Effector memory CD4-positive, alpha-beta T cell (primary cell): ENCODE measurements at places on chromosomes 12 and 14.
A peak's percentile ranks its signal among the peaks of the same experiment; 100 is the strongest.

- DNase-seq, result no peak
These were observed 24.6 kb downstream of the TMEM19 start for GRCh38 chr12:71710276-71711125.

GRCh38 chr12:107026806-107027635, 40.1 kb upstream of the MTERF2 start:
- DNase-seq, result no peak

DNA sequence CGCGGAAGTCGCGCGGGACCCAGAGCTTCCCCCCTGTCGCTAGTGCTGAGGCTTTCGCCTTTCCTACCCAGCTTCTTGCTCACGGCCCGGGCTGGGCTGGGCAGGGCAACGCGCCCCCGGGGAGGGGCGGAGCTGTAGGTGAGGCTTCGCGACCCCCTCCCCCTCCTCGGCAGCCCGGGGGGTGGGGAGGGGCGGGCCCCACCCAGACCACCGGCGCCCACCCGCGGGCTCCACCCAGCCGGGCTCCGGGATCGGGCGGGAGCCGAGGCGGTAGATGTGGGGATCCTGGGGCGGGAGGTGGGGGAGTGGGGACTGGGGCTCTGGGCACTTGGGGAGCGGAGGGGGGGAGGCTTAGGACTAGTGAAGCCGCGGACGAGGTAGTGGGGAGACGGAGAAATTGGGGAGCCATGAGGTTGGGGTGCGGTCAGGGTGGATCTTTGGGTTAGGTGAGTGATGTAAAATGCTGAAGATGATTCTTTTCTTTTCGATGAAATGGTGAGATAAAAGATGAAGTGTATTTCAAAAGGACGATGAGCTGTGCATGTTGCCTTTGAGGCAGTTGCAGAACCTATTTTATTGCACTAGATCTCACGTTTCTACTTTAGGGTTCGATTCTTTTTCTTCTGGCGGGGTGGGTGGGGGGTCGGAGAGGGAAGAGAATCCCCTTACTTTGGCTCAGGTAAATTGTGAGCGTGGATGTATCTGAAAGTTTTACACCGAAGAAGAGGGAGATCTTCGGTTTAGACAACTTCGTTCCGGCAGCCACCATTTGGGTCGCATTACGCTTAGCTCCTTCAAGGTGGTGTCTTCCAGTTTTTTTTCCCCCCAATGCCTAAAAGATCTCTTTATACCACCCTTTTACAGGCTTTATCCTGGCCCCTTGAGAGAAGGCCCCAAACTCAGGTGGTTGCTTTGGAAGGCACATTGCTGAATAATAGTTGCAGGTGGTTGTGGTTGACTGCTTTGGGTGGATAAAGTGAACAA, 619 bp downstream of the ERC1 start:
- peak; percentile 24 for DNase-seq

DNA sequence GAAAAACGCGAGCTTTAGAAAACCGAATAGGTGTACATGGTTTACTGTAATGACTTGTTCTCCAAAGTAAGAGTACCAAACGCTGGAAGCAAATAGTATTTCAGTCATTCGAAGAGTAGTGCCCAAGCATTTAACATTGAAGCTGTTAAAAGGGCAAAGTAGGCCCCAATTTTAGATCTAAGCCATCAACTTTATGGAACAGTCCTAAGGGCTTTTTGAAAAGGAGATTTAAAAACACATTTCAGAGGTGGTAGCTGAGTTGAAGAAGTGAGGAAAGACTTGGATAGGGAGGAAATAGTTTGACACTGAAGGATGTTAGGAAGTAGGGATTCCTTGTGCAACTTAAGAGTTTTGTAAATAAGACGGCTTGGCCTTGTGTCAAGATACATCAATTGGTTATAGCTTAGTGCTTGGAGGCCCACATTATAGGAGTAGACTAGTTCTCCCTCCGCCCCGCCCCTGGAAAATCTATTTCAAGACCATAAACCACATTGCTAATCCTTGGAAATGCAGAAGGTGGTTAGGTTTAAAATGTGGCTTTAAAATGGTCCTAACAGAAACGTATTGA, 783 bp upstream of the TUBA1B start:
- no peak for DNase-seq

DNA sequence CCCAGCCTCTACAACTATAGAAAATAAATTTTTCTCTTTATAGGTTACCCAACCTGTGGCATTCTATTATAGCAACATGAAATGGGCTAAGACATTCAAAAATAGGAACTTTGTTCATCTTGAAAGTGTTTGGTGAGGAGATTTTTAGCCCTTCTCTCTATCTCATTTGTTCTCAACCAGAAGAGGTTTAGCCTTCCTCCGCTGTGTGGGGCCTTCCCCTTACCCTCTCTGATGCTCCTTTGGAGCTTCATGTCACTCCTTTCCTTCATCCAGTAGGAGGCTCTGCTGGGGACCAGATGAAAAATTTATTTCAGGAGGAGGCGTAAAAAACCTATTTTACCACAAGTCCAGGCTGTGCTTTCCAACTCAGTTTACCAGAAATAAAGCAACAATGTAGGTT, 94.1 kb downstream of the RTN1 start:
- DNase-seq, result no peak

DNA sequence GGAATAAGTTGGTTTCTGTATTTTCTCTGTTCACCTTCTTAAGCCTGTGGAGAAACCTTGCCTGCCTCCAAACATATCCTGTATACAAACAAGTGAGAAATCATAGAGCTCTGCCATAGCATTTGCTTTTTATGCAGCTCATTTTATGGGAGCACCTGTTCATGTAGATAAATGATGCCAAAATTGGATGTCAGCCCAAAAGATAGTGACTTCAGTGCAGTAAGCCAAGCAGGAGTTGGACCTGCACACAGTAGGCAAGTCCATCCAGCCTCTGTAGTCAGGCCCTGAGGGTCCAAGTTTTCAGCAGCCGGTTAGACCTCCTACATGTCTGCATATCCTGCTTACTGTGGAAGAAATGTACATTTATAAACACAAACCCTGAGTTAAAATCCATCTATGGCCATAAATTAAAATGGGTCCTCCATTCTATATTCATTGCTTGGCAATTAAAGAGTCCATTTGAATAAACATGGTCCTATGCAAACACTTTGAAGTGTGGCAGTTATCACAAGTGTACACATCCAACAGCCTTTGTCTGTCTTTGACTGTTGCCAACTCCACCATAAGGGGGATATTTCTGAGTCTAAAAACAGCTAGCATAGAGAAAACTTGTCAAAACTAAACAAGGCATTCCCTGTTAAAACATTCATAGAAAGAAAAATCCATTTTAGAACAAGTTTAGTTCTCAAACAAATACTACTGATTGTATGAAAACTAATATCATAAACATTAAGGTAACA, 847.8 kb downstream of the RPS29 start:
- no peak for DNase-seq

DNA sequence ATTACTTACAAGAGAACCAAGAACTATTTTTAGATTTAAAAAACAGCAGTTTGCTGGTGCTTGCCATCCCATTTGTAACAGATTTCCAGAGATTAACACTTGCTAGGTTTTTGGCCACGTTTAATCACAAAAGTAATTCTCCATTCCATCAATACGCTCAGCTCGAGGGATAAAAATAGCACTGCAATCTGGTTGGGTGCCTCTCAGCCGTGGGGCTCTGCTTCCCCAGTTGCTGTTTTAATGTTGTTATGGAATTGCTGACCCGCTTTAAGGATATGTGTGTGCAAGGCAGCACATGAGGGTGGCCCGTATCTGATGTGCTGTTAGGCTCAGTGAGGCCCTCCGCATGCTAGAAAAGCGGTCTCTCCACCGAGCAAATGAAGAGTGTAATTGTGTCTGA, 222.2 kb upstream of the TMEM260 start:
- DNase-seq, result no peak

DNA sequence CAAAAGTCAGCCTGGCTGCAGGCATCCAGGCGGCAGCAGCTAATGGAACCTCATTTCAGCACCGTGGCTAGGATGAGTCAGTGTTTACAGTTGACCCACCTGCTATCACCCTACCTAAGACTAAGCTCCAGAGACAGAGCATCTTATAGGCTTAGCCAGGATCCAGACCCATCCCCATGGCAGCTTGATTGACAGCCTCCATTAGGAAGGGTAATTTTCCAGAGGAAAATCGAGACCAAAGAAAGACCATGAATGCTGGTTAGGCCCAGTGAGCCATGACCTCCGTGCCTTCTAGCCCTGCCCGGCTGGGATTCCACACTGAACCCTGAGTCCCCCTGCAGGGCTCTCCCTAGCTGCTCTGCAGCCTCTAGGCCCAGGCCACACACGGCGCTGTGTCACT, 38.7 kb downstream of the TUNAR start:
- no peak for DNase-seq

DNA sequence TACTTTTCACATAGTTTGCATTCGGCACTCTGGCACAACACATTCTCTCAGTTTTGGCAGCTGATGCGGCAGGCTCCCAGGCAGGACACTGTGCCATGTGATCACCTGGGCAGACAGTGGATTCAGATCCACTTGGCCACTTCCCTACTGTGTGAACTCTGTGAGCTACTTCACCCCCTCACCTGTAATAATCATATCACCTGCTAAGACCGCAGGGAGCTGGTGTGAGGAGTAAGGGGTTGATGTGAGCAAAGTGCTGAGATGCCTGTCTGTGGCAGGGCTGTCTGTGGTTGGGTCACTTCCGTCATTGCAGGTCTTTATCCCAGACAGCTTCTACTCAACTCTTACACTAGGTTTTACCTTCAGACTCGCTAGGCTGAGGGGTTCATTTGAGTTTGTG, 50.4 kb upstream of the AMN start:
- DNase-seq, result no peak

DNA sequence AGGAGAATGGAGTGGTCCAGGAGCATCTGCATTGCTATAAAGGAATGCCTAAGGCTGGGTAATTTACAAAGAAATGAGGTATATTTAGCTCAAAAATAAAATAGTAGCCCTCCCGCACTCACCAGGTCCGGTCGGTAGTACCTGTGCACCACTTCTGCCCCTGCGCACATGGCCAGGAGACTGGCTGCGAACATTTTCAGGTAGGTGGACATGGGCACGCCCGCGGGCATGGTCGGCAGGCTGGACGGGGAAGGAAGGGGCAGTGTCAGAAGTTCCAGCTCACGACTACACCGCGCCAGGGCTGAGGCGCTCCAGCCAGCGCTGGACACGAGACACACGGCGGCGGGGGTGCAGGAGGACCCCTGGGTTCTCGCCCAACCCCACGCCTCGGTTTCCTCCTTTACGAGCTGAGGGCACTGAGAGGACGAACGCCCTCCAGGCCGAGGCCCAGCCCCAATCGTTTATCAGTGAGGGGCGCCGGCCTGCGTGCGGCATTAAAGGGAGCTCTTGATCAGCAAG, 9.1 kb upstream of the TDG start:
- no peak for DNase-seq

- DNase-seq, result no peak
These were observed 1.9 kb downstream of the GALNT16 start for GRCh38 chr14:69261761-69262331.

DNA sequence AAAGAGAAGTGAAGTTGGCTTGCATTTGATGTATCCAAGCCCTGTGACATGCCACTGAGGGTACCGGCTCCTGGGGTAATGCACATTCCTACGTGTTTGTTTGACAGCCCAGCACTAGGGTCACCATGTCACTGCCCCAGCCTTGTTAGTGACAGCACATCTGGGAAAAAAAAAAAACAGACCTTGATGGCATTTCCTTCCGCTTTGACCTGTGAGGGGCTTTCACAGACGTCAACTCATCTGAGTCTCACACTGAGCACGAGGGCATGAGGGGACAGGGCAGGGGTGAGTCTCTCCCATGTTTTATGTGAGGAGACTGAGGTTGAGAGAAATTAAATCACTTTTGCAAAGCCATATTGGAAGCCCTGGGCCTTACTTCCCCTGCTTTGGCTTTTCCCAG, 111.5 kb downstream of the NUAK1 start:
- no peak for DNase-seq

- no peak for DNase-seq
These were observed 202.2 kb upstream of the HMGA2 start for GRCh38 chr12:65622056-65622455.

DNA sequence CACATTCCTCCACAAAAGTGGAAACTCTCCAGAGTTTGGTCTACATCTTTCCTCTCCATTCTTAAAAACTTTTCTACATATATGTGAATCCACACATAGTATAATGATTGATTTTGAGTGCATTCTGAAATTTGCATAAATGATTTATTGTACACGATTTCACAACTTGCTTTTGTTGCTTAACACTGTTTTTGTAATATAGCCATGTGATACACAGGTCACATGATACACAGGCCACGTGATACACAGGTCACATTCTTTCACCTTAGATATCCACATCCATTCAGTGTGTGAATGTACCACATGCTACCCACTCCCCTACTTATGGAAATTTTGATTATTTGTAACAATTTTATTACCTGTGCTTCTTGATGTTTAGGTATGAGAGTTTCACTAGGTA, 319.1 kb downstream of the ZFP36L1 start:
- DNase-seq, result no peak

DNA sequence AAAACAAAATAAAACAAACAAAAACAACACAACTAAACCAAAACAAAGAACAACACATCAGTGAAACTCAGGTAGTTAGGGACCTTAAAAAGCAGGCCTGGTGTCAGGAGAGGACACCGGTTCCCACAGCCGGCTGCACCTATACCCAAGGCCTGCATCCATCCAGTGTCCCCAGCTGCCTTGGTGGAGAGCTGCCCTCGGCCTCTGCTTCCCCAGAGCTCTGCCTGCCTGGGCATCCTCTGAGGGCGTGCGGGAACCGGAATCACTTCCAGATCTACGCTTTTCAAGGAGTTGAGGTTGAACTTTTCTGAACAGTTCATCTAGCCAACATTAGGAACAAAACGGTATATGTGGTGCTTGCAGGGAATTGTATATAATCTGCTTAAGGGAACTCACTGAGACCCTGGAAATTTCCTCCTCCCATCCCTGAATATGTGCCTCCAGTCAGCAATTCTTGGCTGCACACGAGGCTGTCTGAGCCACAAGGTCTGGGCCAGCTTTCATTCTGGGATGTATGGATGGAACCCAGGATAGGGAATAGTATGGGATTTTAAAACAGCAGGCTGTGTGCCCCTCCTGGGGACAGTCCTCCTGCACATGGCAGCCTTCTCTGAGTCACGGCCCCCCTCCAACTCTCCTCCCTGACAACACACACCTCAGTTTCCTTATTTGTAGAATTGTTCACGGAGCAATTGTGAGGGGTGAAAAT, 319.0 kb upstream of the RTL1 start:
- DNase-seq, result no peak

GRCh38 chr12:59719701-59720100, 123.9 kb downstream of the SLC16A7 start:
- DNase-seq, result no peak

- DNase-seq, result no peak
These were observed 59.1 kb downstream of the TTLL5 start for GRCh38 chr14:75720116-75720515.
